Neural progenitor cell (in vitro differentiated cells): ENCODE measurements at places on chromosomes 16 and 17. TPM values are rescaled to one million over a fixed set of nuclear protein-coding genes. Genes with fewer than 3 reads are reported as not detected.
A peak's percentile ranks its signal among the peaks of the same experiment; 100 is the strongest.

DNA sequence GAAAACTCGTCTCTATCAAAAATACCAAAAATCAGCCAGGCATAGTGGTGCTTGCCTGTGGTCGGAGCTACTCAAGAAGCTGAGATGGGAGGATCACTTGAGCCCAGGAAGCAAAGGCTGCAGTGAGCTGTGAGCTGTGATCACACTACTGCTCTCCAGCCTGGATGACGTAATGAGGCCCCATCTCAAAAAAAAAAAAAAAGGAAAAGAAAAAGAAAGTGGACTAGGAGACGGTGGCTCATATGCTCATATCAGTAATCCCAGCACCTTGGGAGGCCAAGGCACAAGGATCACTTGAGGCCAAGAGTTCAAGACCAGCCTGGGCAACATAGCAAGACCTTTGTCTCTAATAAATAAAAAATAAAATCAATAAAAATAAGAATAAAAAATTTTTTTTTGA, 8.8 kb upstream of the SUMO2 start:
- DNase-seq = no peak

GRCh38 chr16:5865236-5865635, 767.6 kb upstream of the EEF2KMT start:
- no peak for DNase-seq

GRCh38 chr17:47987240-47987835, 16.4 kb downstream of the CDK5RAP3 start:
- DNase-seq = peak; percentile 91

- no peak for DNase-seq
Measured at GRCh38 chr16:83830091-83830768, 22.5 kb downstream of the HSBP1 start.

NPIPA5 gene
- 0.87 TPM in 1 of 2 replicates, not detected in the other for total RNA-seq

UBB gene
- total RNA-seq = 1,249 and 1,476 TPM in 2 replicates

ERAL1 gene
- 25.8 and 44.8 TPM in 2 replicates for total RNA-seq

RASL10B gene
- 4.8 and 14.5 TPM in 2 replicates for total RNA-seq

HSPB9 gene
- 0.12 and 0.65 TPM in 2 replicates for total RNA-seq

CCL4L2 gene
- not detected in 2 replicates for total RNA-seq
